Tongue (tissue), 3 donors: ENCODE measurements at places on chromosomes 1 and 21. TPM values are rescaled to one million over a fixed set of nuclear protein-coding genes. Genes with fewer than 3 reads are reported as not detected.
A peak's percentile ranks its signal among the peaks of the same experiment; 100 is the strongest.

DNA sequence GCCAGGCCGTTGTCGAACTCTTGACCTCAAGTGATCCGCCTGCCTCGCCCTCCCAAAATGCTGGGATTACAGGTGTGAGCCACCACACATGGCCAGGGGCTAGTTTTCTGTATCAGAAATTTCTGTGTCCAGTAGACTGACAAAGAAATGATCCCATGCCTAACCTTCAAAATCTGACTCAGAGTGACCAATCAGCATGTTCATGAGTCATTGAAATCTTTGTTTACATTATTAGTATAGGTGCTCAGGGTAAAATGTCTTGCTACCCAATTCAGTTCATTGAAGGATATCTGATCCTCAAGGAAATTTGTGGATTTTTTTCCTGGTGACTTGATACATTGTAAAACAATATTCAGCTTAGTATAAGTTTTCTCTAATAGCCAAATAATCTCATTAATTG lies 11.0 kb upstream of the LDLRAD2 start:
- DNase-seq: no peak

DNA sequence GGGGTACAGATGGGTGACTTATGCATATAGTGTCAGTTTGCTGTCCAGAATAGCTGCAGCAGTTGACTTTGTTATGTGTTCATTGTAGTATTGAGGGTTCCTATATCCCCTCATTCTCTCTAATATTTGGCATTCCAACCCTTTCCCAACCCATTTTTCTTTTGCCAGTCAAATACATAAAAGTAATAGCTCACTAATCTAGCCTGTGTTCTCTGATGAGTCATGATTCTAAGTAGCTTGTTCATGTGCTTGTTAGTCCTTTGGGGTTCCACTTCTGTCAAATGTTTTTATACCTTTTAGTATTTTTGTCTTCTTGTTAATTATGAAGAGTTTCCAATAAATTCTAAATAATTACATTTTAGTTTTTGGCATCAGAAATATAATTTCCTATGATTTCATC lies 99.2 kb upstream of the MROH9 start:
- no peak for DNase-seq

DNA sequence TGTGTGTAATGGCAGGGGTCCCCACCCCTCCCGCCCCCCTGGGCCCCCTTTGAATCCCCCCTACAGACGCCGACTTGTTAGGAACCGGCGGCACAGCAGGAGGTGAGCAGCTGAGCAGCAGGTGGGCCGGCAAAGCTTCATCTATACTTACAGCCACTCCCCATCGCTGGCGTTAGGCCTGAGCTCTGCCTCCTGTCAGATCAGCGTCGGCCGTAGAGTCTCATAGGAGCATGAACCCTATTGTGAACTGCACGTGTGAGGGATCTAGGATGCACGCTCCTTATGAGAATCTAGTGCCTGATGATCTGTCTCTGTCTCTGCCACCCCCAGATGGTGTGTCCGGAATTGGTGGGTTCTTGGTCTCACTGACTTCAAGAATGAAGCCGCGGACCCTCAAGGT lies 14.9 kb upstream of the VPS26C start:
- DNase-seq: peak; percentile 47

Gene NCAM2
- 7.1 TPM for total RNA-seq

Gene KIF17
- 2.4 TPM for total RNA-seq
